ENCODE measurements at places on chromosomes 3 and 15. TPM values are rescaled to one million over a fixed set of nuclear protein-coding genes. Genes with fewer than 3 reads are reported as not detected.

- DNase-seq = no peak
Observed at GRCh38 chr3:145370870-145371269, 790.1 kb downstream of the PLOD2 start.

- DNase-seq = no peak
Observed at GRCh38 chr15:36400936-36401585, 178.4 kb upstream of the CDIN1 start.

GRCh38 chr15:100890850-100891249 is 11.2 kb downstream of the ALDH1A3 start:
- no peak for DNase-seq

DNA sequence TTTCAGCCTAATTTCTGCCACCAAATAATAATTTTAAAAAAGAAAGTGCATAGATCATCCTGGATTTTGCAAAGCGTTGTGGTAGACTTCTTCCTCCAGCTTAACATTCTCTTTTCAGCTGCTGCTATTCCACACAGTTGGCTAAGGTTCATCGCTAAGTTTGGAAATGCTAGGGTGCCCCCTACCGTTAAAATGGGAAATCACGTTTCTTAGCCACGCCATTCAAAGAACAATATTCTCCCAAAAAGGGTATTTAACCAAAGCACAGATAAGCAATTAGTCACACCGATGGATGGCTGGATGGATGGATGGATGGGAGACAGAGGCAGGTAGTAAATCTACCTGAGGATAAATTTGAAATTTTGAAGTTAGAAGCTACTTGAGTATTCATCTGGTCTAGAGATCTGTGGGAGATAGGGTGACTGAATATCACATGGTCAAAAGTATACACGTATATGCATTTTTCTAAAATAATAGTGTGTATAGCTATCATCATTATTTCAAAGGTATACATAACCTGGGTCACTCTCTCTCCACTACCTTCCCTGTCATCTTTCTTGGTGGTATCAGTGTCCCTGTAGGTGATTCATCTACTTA is 67.2 kb downstream of the EFHB start:
- no peak for DNase-seq

DNA sequence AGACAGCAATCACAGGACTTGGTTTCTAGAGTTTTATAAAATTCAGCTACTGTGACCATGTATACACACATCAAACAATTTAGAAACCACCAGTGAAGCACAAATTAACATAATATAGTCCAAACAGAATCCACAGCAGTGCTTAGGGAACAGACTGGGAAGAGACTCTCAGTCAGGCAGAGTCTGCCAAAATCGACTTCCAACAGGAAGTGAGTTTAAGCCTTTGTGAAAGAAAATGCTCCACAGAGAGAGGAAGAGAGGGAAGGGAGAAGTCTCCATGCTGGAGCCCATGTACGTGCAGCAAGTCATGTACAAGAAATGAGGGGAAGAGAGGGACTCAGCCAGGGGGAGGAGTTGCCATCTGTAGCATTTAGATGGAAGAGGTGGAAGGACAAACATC is 172.6 kb downstream of the IL5RA start:
- no peak for DNase-seq

GRCh38 chr3:190516416-190516815 is 2.5 kb downstream of the IL1RAP start:
- DNase-seq = no peak

Gene KLHL40
- not detected for total RNA-seq

DNA sequence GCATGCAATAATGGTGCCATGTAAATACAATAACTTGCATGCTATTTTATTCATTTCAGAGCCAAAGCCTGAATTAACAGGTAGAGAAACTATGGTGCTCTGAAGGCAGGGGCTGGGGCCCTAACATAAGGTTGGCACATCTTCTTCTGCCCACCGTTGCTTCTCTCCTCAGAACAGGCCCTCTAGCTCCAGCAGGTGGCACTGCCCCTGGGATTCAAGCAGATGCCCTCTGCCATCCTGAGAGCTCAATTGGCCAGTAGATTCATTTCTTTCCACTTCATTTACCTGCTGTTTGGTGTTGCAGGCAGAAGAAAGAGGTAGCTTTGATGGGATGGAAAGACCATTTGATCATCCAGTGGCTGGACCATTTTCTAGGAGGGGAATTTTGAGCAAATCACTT is 130.5 kb downstream of the FOXB1 start:
- no peak for DNase-seq

Gene TP63
- 0.11 TPM for total RNA-seq

DNA sequence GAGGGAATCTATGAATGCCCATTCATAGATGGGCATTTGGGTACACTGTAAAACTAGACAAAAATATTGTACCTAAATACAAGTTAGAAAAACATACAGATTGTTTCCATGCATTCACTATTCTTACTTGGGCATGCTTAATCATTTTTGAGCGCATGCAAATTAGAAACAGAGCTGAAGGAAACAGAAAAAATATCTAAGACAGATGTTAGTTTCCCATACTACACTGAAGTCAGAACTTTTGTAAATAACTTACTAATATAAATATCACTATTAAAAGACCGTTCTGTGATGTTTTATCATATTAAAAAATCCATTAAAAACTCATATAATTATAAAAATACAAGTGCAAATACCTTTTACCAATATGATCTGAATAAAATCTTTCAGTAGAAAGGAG is 58.7 kb downstream of the GOLIM4 start:
- no peak for DNase-seq

DNA sequence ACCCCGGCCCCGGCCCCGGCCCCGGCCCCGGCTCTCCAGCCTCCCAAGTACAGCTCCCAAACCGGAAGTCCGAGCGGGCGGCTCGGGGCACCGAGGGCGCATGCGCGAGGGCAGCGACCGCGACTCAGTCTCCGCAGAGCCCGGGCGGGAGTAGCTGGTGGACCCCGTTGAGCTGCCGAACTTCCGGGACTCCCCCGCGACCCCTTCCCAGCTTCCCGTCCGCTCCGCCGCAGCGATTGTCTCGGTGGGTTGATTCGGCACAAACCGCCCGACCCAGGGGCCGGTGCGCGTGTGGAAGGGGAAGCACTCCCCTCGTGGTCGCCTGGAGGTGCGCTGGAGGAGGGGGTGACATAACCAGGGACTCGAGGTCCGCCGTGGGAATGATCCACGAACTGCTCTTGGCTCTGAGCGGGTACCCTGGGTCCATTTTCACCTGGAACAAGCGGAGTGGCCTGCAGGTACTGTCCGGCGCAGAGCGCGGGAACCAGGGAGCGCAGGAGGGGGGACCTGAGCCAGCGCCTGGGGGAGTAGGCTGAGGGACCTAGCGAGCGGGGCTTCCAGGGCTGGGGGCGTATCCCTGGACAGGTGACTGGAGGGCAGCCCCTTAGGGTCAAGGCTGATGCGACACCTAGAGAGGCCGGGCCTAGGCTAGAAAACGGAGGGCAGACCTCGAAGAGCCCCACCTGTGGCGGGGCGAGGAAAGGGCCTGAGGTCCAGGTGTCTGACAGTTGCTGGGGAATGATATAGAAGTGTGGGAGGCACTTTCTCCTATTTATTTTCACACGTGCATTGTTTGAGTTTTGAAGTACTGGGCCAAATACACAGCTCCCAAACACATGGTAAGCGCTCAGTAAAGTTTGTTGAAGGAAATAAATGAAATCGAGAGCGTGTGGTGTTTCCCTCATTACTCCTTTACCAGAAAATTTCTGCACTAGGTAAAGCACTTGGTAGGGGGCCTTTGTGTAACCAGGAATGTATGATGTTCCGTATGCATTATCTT is at the start of the genes TUBGCP4 and ZSCAN29:
Gene TUBGCP4 (plus strand): TSS at position 127 of the 1,000 bp plus-strand sequence. CDS start 254 bp downstream, at position 381.
Gene ZSCAN29 (minus strand): TSS at position 69 of the 1,000 bp plus-strand sequence. CDS start 1,130 bp downstream, outside the sequence.
- DNase-seq = peak; percentile 77

Gene CLEC3B
- 19.2 TPM for total RNA-seq

- DNase-seq = no peak
Observed at GRCh38 chr3:78633626-78634025, 1134.2 kb downstream of the ROBO1 start.

DNA sequence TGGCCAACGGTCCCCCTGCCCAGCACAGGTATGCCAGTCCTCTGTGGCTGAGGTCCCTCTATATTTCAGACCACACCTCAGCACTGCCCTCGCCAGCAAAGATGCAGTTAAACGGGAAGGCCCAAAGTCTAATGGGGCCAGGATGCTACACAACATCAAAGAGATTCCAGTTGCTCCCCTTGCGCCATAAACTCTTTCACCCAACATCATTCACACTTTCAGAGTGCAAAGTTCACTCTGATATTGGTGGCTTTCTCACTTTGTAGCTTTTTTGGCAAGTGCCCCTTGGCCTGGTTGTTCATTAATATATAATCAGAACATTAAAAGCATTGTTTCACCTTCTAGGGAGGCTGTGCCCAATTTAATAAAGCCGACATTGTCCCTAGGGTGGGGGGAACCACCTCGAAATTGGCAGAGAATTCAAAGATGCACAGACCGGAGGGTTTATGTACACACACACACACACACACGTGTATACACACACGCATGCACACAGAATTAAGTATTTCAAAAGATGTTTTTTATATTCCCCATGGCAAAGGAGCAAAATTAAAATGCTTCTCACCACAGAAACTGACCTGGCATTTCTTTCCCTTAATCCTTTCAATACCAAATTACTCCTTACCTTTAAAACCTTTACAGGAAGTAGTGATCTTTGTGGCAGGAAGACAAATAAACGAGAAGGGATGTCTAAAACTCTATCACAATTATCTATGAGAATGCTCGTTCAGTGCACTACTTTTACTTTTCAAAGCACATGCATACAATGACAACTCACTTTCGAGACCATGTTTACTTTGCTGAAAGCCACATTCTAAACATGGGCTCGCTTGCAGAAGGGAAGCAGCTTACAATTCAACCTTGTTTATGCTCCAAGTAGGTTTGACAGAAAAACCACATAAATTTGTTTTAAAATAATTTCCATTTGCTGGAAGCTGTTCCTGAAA is 19.5 kb downstream of the LRIG1 start:
- DNase-seq = no peak

DNA sequence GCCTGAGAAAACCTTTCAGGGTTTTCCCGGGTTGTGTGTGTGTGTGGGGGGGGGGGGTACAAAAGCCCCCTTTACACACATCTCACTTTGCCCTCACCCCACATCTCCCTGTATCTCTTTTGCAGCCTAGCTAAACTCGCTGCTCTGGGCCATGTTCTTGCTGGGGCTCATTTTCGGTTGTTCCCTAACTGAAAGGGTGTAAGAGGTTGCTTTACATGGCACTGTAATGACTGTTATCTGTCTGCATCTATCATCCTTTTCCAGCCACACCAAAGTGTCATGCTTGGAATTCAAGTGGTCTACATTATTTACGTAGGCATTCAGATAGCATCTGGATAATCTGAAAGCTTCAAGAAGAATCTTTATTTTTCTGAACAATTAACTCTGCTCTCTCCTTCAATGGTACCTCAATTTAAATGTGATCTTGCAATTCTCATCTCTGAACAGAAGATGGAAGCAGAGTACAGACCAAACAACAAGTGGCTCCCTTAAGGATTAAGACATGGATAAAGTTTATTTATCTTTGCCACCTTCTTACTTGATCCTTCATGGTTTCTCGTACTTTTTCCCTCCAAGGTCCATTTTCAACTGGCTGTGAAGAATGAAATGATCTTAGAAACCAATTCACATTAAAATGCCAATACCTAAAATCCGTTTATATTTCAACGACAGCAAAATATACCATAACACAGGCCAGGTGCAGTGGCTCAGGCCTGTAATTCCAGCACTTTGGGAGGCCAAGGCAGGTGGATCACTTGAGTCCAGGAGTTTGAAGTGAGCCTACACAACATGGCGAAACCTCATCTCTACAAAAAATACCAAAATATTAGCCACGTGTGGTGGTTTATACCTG is 34.9 kb downstream of the DCLK3 start:
- no peak for DNase-seq

Gene PAQR5
- total RNA-seq = 62.3 TPM

Gene CCR8
- not detected for total RNA-seq

DNA sequence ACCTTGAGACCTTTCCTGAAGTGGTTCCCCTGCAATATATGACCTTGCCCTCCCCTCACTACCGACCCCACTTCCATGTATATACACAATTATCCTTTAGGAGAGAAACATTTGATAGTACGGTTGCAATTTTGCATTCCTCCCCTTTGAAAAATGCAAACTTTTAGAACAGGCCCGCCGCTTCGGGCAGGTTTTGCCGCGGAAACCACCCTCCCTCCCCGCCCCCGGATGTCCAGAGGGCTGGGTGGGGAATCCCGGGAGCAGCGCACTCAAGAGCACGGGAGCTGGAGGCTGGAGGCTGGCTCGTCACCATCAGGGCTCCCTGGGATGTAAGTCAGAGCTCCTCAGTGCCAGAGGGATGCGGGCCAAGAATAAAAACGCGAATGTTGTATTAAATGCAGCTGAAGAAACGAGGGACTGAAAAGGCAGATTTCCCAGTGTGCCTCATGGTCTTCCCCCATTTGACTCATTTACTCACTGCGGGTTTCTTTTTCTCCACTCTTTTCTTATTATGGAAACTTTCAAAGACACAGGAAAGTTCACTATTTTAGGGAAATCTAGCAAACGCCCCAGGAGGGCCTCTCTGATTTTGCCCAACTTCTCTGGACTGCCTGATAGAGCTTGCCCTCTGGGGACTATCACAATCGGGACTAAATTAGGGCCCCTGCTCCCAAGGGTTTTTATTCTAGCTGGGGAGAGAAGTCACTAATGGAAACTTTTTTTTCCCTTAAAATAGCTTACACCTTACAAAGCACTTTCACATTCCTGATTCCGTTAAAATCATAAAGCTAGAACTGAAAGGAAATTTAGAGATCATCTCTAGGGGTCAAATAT is 2.9 kb upstream of the USP3 start:
- DNase-seq = peak; percentile 84

GRCh38 chr15:101378171-101378755 is 83.2 kb upstream of the SNRPA1 start:
- DNase-seq = no peak

Gene OIP5
- total RNA-seq = 4.5 TPM

GRCh38 chr3:10023587-10024310 is 2.5 kb upstream of the FANCD2 start:
- DNase-seq = no peak

- no peak for DNase-seq
Observed at GRCh38 chr3:102450976-102451375, 16.2 kb downstream of the ZPLD1 start.

GRCh38 chr3:45896956-45897355 is 10.6 kb downstream of the CCR9 start:
- no peak for DNase-seq

Gene RASGRF1
- total RNA-seq = 0.18 TPM

DNA sequence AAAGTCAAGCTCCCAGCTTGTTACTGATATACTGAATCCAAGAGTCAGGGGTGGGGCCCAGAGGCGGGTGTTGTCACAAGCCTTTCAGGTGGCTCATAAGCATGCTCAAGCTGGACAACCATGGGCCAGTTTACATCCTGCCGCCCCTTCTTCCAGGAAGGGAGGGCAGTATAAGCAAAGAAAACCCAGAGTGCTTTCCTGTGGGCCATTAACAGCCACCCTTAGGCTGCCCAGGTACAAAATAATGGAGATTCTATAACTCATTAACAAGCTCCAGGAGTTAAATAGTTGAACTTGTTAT is 183.2 kb downstream of the NTRK3 start:
- DNase-seq = no peak

Gene BSN
- 0.25 TPM for total RNA-seq

GRCh38 chr15:89828281-89829145 is 13.9 kb upstream of the ANPEP start:
- peak; percentile 41 for DNase-seq

Gene MOBP
- 0.27 TPM for total RNA-seq

- no peak for DNase-seq
Observed at GRCh38 chr3:42591811-42592210, 1.2 kb downstream of the SS18L2 start.

GRCh38 chr15:88487178-88487795 is 19.8 kb downstream of the MRPS11 start:
- no peak for DNase-seq

- DNase-seq = no peak
Observed at GRCh38 chr3:71849681-71850080, 64.7 kb upstream of the PROK2 start.

Gene MUC20
- total RNA-seq = 110 TPM

Gene GABRG3
- not detected for total RNA-seq

All from left colon (tissue), 2 donors.